ENCODE measurements at places on chromosomes 2 and 18. TPM values are rescaled to one million over a fixed set of nuclear protein-coding genes. Genes with fewer than 3 reads are reported as not detected.

FTCDNL1 gene
- total RNA-seq: 1.9 TPM

SLC25A52 gene
- total RNA-seq: not detected

MCM6 gene
- 8.8 TPM for total RNA-seq

- no peaks in the 10 kb centered on the region for H3K27me3 ChIP-seq
- H3K4me3 ChIP-seq: no peak overlapping the region
- DNase-seq: no peak
- H3K4me1 ChIP-seq: no peaks in the 10 kb centered on the region
These were observed 16.9 kb upstream of the HNRNPLL start for GRCh38 chr2:38619458-38620164.

- no peak for DNase-seq
- H3K36me3 ChIP-seq: peaks cover 13% of the 10 kb centered on the region
- H3K27me3 ChIP-seq: no peaks in the 10 kb centered on the region
- peaks cover 7% of the 10 kb centered on the region for H3K4me1 ChIP-seq
These were observed 3.7 kb downstream of the DGUOK start for GRCh38 chr2:73930386-73930785.

- H3K4me3 ChIP-seq: no peak overlapping the region
- no peaks in the 10 kb centered on the region for H3K4me1 ChIP-seq
- DNase-seq: no peak
- peak overlapping the region; percentile 5 for H3K27ac ChIP-seq
- no peaks in the 10 kb centered on the region for H3K27me3 ChIP-seq
These were observed 81.5 kb downstream of the BCL2 start for GRCh38 chr18:63237881-63238692.
